ENCODE measurements at places on chromosomes 11 and 22.

DNA sequence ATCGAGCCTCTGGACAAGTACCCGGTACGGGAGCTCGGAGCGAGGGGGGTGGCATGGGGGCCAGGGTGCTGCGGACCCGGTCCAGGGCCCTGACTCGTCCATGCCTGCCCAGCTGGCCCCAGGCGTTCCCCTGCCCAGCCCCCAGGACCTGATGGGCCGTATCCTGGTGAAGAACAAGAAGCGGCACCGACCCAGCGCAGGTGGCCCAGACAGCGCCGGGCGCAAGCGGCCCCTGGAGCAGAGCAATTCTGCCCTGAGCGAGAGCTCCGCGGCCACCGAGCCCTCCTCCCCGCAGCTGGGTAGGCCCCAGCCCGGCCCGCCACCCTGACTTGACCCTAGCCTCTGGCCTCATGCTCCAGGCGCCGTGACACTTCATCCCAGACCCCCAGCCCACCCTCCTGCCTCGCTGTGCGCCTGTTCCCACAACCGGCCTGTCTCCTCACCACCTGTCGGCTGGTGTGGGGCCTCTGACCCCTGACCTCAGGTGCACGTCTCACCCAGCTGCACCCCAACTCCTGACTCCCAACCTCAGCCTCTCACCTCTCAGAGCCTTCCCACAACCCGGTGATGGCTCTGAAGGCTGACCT, 7.7 kb downstream of the PLCB3 start:
- no peak for DNase-seq

DNA sequence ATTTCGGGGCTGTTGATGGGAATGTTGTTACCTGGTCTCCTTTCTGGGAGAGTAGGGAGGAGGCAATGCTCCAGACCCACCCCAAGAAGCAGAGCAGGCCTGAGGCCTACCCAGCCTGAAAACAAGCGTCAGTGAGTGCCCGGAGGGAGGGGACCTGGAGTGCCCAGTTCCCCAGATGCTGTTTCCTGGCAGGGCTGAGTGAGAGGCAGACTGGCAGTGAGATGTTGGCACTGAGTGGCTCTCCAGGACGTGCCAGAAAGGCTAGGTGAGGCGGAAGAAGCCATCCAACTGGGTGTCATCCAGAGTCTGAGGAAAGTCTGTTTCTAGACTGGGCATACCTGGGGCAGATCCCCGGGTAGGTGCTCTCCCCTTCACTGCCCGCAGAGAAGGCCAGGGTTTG, 1.3 kb downstream of the POU2F3 start:
- DNase-seq, result no peak

- DNase-seq, result no peak
Observed at GRCh38 chr11:134393638-134394037, 18.4 kb downstream of the B3GAT1 start.

DNA sequence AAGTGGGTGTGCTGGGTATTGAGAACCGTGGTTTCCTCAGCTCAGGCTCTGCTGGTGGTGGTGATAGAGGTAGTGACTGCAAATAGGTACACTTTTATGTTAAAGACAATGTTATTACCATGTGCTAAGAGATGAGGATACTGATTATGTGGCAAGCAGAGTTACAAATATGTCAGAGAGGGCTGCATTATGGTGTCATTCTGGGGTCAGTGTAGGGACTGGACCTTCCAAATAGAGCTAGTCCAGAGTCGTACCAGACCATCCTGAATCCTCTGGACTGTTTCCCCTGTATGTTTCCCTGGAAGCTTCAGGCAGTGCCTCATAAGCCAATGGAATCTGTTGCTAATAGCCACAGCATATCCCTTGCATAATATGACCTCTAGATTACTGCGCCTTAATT, at the start of gene DNAJB7:
TSS of gene DNAJB7 (minus strand) at position 101 of the 400 bp plus-strand sequence. CDS start 119 bp downstream, outside the sequence.
- DNase-seq, result no peak

DNA sequence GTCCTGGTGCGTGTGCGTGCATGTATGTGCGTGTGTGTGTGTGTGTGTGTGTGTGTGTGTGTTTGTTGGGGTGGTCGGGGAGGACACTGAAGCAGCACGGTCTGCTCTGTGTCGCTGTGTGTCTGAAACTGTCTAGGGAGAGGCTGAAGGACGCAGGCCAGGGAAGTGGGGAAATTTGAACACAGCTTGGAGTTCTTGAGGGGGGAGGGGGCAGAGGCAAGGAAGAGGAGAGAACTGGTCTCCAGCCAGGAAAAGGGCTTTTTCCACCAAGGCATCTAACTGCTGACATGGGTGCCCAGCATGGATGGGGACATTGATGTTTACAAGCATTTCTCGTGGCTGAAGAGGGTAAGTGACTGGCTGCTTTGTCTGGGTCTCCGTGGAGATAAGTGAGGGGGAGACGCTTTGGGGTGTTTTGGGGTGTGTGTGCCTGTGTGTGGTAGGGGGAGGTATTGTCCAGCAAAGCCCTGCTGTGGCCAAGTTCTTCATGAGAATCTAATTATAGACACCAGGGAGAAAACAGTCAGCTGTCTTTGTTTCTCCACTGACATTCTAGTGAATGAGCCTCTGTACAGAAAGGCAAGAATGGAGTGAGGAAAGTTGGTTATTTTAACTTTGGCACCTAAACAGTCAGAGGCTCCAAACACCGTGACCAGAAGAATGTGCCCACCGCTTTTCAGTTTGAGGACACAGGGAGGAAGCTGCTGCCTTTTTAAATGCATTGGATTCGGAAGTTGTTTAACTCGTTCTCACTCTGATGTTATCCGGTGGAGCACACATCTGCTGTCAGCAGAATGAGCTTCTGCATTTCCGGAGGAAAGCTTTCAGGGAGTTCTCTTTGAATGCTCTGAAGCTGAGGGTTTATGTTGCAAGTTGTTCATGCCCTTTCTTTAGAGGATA, 63.7 kb downstream of the PPFIBP2 start:
- DNase-seq, result no peak

- no peak for DNase-seq
Observed at GRCh38 chr11:109526931-109527330, 104.9 kb downstream of the C11orf87 start.

DNA sequence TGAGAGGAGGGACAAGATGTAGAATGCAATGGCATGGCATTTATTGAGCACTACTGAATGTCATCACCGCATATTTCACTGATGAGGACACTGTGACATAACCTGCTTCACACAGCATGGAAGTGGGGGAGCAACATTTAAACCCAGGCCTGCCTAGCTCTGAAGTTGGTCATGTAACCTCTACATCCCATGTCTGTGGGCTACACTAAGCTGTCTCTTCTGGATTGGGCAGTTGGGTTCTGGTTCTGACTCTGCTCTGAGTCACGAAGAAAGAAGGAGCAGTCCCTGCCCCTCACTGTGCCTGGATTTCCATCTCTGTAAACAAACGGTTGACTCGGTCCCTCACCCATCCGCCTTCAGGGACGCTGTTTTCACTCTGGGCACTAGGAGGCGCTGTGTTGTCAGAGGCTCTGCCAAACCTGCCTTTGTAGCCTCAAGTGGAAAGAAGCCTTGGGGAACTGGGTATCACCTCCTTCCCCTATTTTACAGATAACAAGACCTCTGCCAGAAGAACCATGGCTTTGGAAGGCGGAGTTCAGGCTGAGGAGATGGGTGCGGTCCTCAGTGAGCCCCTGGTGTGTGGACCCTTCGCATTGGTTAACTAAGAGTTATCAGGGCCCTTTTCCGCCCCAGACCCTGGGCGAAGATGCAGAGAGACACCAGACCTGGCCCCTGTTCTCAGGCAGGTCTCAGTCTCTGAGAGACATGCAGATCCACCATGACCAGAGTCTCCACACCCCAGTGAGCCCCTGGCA, 12.7 kb upstream of the ARHGEF17 start:
- peak; percentile 72 for DNase-seq

GRCh38 chr11:34033399-34033798, 18.1 kb upstream of the CAPRIN1 start:
- DNase-seq, result no peak

- no peak for DNase-seq
Observed at GRCh38 chr11:128135451-128135850, 451.9 kb downstream of the ETS1 start.

DNA sequence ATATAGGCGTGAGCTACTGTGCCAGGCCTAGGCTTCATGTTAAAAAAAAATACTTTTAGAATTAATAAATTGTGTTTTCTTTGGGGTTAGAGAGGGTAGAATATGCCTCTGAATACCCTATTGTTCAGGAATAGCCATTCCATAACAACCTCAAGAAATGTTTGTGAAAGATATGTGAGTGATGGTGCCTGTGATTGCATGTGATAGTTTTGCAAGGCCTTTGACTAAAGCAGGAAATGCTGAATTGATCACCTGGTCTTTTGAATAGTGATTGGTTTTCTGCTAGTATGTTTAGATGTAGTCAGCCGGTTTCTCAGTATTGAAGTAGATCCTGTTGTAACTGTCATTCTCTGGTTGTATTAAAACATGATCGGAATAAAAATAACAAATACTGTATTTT, 73.4 kb downstream of the UVRAG start:
- no peak for DNase-seq

DNA sequence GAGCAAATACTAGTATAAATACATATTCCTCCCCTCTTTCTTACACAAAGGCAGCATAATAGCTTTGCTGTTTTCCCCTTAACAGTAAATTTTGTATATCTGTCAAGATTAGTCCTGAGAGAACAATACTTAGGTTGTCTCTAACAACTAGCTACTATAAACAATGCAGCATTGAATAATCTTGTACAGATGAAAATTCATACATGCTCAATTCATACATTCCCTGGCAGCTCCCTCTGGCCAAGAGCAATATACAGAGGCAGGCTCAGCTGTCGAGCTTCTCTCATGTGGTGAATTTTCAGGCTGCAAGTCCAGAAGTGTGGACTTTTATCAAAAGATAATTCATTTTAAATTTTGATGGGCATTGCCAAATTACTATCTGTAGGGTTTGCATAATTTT, 81.2 kb upstream of the PTH start:
- DNase-seq, result no peak

DNA sequence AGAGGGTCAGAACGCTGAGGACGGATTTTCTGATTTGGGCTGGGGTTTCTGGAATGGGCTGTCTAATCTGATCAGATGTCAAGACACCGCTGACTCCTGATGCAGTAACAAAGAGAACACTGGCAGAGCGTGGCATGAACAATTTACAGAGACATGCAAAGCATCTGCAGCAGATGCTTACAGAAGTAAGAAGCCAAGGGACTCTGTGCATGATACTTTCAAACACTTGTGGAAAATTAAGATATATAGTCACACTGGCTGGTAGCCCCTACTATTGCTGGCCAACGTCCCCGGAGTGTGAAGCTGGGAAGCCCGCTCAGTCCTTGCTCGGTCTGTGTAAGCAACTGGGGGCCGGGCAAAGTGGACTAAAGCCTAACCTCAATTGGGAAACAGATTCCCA, 903.7 kb downstream of the BRD1 start:
- peak; percentile 0 for DNase-seq

DNA sequence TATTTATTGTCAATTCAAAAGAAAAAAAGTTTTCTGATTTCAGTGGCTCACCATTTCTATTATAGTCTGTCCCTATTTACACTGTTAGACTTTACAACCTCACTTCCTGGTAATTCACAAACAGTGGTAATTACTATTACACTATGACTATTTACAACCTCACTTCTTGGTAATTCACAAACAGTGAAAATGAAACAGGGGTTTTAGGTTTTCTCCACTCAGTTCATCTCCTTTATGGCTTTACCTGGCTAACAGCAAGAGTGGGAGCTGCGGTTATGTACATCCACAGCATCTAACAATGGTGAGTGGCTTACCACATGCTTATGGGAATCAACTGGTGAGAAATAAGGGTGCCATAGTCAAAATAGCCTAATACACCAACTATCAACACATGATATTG, 166.4 kb downstream of the CASP12 start:
- no peak for DNase-seq

- no peak for DNase-seq
Observed at GRCh38 chr11:23278121-23278520, 417.8 kb upstream of the CCDC179 start.

DNA sequence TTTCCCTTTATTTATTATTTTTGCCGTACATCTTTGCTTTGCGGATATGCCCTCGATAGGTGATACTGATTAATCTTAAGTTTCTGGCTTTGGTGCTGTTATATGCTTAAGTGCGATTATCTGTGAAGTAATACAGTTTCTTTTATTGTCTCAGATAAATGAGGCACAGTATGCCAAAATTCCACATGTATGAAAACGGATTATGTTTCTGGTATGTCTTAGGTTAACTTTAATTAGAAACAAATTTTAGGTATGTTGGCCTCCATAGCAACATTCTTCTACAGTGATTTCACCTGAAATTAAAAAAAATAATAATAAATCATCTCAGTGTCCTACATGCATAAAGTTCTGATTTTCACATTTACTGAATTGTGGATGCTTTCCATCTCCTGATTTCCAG, 119.2 kb downstream of the ARHGAP42 start:
- DNase-seq, result no peak

- no peak for DNase-seq
Observed at GRCh38 chr11:128208329-128209137, 378.8 kb downstream of the ETS1 start.

- DNase-seq, result no peak
Observed at GRCh38 chr22:36221799-36222751, 17.3 kb downstream of the APOL2 start.

DNA sequence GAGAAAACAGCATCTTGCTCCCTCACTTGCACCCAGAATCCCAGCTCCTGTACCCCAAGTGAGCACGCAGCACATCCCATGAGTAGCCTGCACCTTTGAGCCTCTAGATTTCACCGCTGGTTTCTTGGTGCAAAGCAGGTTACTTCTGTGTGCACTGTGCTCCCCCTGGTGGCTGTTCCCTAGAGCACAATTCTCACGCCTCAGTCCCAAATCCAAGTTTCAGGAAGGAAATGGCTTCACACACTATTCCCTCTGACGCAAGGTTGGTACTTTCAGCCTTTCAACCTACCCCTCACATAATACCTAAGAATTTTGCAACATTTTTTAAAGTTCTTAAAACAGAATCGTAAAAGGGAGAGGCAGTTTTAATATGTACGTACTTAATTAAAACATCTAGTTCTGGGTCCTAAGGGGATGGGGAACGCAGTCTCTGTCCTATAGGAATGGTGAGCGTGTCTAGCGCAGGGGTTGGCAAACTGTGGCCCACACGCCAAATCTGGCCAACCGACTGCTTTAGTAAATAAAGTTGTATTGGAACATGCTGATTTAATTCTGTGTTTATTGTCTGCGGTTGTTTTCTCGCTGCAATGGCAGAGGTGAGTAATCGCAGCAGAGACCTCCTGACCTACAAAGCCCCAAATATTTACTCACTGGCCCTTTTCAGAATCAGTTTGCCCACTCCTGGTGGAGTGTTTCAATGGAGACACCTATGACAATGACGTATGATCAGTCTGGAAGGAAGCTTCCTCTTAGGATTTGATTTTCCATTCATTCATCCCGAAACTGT, 27.5 kb downstream of the DHCR7 start:
- DNase-seq, result no peak

GRCh38 chr11:113675003-113675561, 31.0 kb downstream of the TMPRSS5 start:
- DNase-seq, result no peak

GRCh38 chr11:127369356-127369755, 368.8 kb upstream of the KIRREL3 start:
- no peak for DNase-seq
